ENCODE measurements at places on chromosomes 7 and 10.

DNA sequence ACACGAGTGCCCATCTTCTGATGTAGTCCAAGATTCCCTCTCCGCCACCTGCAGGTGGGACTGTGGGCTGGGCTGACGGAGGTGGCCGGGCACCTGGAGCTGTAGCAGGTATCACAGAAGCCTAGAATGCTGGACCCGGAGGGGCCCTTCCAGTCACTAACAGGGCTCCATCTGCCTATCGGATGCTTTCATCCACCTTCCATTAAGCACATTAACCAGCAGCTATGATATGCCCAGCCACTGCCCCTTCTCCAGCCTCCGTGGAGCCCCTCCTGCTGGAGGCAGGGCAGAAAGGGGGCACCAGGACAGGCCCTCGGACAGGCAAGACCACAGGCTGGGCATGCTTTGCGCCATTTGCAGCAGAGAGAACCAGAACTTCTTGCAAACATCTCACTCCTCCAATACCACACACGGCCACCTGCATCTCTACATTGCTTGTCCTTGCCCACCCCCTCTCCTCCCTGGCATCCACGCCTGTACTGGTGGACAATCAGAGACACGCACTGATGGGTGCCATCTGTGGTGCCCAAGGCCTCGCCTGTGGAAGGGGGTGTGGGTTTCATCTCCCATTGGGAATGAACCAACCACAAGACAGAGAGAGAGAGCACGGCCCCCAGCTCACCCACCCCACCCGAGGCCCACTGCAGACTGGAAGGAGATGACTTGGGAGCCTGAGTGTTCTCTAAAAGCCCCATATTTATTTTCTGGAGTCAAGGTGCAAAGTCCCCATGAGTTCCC is 16.8 kb downstream of the PRKAG2 start:
- DNase-seq, result no peak

DNA sequence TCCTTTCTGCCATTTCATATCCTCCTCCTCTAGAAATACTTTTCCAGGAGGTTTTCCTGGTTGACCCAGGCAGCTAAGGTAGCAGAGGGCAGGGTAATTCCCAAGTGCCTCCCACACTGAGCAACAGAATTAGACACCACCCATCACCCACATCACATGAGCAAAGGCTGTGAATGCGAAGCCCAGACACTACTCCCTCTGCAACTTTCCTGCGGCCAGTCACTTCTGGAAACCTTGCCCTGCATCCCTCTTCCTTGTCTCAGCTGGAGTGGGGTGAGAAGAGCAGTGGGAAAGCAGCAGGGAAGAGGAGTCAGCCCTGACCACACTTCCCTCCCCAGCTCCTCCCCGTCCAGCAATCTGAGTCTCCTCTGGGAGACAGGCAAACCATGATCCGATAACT is 15.2 kb downstream of the TMEM176B start:
- DNase-seq, result no peak

DNA sequence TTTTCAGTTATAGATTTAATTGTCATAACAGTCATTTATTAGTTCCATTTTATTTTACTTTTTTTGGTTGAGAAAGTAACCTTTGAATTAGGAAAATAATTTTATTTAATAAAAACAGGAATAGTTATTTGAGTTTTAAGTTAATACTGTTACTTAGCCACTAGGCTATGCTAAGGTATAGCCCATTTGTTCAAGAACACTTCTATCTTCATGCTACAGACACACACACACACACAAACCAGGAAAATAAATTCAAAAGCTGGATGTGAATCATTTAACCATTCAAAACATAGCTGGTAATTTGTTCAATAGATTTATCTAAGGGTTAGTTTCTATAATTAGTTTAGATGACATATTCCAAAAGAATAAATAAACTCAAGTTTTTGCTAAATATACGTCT is 148.4 kb downstream of the RNF133 start:
- DNase-seq, result no peak

DNA sequence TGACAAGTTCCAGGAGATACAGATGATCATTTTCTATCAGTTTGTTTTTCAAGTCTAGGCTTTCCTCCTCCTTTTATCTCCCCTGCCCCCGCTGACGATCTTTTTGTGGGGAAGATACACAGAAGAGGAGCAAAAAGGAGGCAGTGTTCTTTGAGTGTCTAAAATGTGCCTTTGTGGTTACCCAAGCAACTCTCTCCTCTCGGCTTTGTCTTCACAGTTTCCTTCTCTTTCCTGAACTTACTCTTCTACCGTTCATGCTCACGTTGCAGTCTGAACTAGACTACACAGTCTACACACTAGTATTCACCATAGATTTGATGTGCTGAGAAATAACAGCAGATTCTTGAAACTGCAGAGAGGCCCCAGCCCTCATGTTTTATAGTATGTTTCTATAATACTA is 23.6 kb downstream of the CEP41 start:
- DNase-seq, result peak; percentile 24

GRCh38 chr7:80232979-80233724 is 98.5 kb downstream of the GNAI1 start:
- DNase-seq, result no peak

GRCh38 chr10:7107285-7107684 is 303.5 kb downstream of the SFMBT2 start:
- DNase-seq, result no peak

DNA sequence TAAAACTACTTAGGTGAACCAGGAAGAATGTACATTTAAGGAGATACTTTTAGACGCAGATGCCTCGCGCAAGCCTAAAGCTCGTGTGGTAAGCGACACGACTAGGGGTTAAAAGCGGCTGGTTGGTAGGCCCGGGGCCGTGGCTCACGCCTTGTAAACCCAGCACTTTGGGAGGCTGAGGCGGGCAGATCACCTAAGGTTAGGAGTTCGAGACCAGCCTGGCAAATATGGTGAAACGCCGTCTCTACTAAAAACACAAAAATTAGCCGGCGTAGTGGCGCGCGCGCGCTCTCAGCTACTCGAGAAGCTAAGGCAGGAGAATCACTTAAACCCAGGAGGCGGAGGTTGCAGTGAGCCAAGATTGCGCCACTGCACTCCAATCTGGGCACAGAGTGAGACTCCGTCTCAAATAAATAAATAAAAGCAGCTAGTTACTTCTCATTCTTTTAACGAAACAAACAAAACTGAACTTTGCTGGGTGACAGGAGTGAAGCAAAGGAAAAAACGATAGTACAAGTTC is 879 bp downstream of the NUDT5 start:
- peak; percentile 43 for DNase-seq

DNA sequence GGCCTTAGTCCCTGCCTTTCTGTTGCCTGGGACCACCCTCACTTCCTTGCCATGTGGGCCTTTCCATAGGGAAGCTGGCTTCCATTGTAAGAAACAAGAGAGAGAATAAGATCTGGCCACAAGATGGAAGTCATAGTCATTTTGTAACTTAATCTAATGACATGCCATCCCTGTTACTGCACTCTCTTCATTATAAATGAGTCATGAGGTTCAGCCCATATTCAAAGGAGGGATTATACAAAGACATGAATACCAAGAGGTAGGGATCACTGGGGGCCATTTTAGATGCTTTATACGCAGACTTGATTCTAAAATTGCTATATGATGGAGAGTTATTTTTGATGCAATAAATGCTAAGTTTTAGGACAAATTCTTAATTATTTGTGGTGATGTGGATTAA is 75.2 kb upstream of the CELF2 start:
- DNase-seq, result no peak

- no peak for DNase-seq
Measured at GRCh38 chr7:105721571-105722104, 140.3 kb upstream of the EFCAB10 start.

- DNase-seq, result peak; percentile 5
Measured at GRCh38 chr7:44306606-44307005, 18.8 kb downstream of the CAMK2B start.

DNA sequence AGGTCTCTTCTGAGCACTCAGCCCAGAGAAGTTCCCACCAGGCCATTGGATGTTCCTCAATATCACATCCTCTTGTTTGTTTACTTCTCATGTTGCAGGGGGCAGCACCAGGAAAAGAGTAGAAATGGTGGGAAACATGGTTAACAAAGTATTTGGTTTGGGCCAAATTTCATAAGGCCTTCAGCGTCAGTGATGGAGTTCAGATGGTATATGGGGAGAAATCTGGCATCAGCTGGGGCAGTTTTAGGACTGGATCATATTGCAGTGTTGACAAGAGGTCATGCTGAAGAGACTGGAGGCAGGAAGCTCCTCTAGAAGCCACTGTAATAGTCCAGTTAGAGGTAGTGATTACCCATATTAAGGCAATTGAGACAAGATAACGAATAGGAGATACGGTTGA is 200.0 kb downstream of the WDR11 start:
- no peak for DNase-seq

- no peak for DNase-seq
Measured at GRCh38 chr7:45435131-45435530, 139.0 kb upstream of the ADCY1 start.

GRCh38 chr10:49225218-49225876 is 37.2 kb upstream of the TMEM273 start:
- no peak for DNase-seq

DNA sequence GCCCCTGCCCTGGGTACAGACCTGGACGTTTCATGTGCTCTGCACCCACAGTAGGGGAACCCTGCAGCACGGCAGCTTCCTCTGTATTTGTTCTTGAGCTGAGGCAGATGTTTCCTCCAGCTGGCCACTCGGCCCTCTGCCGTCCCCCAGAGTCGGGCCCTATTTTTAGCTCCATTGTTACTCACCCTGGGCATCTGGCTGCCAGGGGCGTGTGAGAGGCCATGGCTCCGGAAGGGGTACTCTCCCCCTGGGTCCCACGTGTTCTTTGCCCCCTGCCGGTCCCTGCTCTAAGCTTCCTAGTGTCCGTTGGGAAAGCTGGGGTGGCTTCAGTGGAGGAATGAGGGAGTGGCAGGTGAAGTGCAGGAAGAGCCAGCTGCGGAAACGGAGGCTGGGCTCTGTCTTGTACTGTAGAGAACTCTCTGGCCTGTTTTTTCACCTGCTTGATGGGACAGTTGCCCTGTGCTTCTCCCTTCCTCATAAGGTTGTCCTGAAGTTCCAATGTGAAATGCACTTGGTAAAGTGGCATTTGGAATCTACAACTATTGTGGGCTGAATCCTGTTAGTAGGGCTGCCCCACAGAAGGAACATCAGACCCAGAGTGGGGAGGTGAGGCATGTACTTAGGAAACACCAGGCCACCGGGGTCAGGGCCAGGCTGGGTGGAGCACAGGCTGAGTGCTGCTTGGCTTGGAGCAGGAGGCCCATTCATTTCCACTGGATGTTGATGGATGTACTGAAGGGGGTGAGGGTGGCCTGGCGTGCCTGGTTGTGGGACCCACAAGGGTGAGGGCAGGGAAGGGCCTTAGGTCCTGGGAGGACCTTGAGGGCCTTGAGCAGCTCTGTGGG is 30.6 kb downstream of the PALD1 start:
- no peak for DNase-seq

DNA sequence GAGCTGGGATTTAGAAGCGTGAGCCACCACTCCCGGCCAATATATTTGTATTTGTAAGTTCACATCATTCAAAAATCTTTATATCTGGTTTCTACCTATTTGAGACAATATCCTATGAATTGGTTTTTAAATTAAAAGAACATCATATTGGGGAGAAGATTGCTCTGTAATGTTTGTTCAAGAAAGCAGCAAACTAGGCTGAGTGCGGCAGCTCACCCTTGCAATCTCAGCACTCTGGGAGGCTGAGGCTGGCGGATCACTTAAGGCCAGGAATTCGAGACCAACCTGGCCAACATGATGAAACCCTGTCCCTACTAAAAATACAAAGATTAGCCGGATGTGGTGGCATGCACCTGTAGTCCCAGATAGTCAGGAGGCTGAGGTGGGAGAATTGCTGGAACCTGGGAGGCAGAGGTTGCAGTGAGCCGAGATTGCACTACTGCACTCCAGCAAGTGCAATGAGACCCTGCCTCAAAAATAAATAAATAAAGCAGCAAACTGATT is 9.4 kb downstream of the NIPSNAP2 start:
- DNase-seq, result no peak

- DNase-seq, result no peak
Measured at GRCh38 chr10:77371848-77372799, 265.5 kb downstream of the KCNMA1 start.

DNA sequence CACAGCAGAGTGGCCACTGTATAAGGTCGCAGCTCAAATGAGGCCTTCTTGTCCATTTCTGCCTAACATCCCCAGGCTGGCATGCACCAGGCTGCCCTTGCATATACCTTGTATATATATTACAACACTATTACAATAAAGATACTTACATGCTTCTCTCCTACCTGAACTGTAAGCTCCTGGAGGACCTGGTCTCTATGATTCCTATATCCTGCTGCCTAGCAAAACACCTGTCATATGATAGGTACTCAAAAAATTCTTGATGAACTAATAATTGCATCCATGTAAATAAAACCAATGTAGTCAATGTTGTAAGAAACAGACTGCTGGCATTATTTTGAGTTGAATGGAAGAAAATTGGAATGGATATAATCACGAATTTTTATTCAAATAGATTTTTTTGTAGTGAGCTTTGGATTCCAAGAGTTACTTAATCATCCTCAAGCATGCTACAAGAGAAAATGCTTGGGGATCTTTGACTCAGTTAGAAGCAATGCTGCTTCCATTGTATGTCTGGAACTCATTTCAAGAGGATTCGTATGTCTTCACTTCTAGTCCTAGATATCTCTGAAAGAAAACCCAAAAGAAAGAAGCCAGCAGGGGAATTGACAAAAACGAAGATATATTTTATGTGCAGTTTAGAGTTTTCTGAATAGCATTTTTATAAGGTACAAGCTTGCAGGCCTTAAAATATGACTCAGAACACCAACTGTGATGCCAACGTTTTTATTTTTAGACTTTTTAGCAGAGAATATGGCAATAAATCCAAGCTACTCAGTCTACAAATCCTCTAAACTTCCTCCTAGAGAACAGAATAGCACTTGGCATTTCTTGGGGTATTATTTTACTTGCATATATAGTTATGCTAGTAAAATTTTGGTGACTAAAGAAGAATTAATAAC is 53.1 kb downstream of the OSBPL3 start:
- no peak for DNase-seq

DNA sequence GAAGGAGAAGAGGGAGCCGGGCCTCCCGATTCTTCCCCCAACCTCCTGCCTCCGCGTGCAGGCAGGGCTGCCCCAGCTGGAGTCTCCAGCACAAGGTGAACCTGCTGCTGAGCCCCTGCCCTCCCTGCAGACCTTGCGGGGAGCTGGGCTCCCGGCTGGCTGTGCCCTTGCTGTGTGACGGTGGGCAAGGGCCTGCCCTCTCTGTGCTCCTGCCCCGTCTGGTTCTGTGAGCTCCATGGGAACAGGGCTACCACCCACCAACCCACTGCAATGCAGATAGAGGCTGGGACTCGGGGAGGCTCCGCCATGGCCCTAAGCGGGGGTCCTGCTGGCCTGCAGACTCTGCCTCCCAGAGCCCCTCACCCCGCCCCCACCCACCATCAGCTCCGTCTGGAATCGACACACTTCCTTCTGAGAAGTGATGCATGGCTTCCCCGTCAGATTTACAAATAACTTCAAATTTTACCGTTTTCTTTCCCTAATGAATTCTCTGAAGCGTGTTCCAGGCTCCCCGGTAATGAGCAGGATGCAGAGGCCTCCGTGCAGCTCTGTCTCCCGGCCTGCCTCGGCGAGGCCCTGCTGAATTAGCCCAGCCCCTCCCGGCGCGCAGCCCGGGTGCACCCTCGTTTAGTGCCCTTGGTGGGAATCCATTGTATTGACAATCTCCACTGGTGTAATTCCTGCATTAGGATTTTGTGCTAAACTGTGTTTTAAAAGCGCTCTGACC is 111.0 kb downstream of the MICALL2 start:
- no peak for DNase-seq

Data from activated CD4-positive, alpha-beta T cell treated with anti-CD3 and anti-CD28 coated beads, Interleukin-2, amount 10 ng/mL, durations not matched to agents 7 days and 5 days (primary cell).